ENCODE measurements at places on chromosomes 2 and 18.

DNA sequence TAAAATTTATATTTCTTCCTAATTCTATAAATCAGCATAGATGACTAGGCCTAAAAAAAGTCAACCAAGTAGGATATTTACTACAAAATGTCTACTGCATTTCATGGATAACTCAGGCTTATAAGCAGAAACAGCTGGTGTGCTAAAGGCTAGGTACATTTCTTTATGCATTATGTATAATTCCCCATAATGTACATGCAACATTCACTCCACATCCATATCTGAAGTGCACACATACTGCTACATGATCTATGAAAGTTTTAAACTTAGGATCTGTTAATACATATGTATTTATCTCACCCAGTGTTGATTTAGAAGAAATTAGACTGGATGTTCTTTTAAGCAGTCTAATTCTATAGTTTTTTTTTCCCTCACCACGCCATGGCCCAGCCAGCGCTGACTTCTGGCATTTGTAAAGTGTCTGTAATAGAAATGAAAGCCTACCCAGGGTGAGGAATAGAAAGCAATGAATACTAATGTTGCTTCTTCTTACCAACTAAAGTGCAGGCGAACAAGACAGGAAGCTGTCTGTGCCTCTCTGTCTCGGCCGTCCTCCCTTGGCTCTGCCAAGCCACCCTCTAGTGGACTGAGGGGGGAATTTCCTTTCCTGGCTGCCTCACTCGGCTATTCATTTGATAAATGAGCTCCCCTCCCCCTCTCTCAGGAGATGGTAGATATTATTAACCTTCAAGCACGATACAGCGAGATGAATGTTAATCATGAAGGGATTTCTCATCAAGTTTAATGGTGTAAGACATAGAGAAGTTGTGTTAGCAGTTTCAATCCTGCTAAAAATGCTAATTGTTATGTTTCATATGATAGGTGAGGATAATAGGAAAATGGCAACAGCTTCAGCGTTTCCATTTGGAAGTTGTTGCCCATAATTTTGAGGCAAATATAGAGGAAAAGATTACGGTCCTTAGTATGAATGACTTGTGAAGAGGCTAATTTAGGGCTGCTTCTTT is 384.5 kb downstream of the MTX2 start:
- peak; percentile 66 for DNase-seq

DNA sequence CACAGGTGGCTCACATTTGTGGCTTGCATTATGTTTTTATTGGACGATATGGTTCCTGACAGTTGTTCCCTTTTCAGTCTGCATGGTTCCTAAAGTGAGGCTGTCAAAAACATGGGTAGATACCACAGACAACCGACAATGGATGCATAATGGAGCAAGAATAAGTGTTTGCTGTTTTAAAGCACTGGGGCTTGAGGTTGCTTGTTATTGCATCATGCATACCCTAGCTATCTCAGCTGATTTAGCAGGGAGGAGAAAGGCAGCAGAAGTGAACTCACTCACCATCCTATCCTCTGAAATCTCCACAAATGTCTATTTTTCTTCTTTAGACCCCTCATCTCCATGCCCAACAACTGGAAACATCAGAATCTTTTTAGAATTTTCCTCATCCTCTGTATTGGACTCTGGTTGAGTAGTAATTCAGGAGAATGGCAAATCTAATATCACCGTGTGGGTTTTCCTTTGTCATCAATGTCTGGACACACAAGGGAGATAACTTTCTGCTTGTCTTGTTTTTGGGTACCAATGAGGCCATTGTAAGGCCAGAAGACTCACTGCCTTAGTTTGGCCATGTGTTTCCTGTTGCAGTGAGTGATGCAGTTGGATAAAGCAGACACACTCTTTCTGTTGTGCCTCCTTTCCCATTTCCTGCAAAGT is 46.7 kb downstream of the FBXO48 start:
- no peak for DNase-seq

GRCh38 chr2:172931256-172931894 is 144.3 kb upstream of the MAP3K20 start:
- peak; percentile 27 for DNase-seq

GRCh38 chr18:55862693-55863390 is 274.9 kb upstream of the TCF4 start:
- no peak for DNase-seq

DNA sequence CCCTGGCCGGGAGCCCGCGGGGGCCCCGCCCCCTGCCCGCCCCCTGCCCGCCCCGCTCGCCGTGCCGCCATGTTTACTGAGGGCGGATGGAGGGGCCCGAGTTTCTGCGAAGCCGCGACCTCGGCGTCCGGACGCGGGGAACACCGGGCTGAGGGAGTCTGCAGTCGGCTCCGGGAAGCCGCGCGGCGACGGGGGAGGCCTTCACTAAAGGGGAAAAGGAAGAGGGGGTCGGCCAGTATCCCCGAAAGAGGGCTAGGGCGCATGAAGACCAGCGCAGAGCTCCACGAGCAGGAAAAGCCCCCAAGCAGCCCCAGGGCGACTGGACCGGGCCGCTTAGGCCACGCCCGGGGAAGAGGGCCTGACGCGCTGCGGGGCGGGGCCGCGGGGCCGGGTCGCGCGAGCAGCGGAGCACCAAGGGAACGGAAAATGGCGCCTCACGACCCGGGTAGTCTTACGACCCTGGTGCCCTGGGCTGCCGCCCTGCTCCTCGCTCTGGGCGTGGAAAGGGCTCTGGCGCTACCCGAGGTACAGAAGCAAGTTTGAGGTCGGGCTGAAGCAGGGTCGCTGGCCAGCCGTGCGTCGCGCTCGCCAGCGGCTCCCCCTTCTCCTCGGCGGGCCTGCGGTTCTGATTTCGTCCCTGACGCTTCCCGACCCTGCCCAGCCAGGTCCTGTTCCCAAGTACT is at the start of the genes ATRAID and SLC5A6:
ATRAID (plus strand) TSS at position 99 of the 683 bp plus-strand sequence; CDS start at position 427, 328 bp downstream.
SLC5A6 (minus strand) TSS at position 326 of the 683 bp plus-strand sequence. CDS start 4,618 bp downstream, outside the sequence.
- peak; percentile 90 for DNase-seq

- no peak for DNase-seq
Measured at GRCh38 chr2:126704434-126705160, 48.6 kb downstream of the GYPC start.

GRCh38 chr18:7303316-7304060 is 72.6 kb downstream of the LRRC30 start:
- DNase-seq: no peak

- DNase-seq: no peak
Measured at GRCh38 chr2:121634354-121635307, 14.6 kb downstream of the CLASP1 start.

DNA sequence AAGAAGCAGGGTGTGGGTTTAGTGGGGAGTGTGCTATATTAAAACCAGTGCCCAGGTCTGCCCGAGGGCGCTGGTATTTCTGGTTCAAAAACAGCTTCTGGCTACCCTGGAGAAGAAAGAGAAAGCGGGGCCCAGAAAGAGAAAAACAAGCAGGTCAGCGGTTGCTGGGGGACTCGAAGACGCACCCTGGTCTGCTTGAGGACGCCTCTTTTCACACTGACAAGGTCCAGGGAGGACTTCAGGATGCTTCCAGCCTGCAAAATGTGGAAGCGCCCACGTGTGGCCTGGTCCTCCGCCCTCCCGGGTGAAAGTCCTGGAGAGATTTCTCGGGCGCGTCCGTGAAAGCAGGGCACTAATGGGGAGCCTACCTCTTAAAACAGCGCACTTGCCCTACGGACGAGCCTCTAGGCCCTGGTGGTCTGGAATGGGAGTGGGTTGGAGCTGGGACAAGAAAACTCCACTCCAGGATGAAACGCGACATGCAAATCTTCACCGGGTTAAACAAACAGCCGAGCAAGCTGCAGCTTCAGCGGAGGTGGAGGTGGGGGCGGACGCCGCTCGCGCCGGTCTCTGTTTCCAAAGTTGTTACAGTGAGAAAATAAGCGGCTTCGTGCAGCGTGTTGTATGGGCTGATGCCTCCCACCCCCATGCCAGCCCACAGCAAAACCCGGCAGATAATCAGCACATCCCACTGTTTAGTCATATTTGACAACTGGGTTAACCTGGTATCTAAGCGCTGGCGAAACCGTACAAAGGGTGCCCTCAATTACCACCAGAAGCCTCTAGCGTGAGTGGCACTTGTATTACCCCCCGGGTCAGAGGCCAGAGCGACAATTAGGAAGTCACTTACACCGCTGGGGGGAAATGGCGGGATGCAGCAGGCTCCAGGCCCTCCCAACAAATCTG is 1.1 kb upstream of the SP9 start:
- peak; percentile 23 for DNase-seq

- DNase-seq: no peak
Measured at GRCh38 chr2:146349334-146349733, 1495.5 kb upstream of the ACVR2A start.

DNA sequence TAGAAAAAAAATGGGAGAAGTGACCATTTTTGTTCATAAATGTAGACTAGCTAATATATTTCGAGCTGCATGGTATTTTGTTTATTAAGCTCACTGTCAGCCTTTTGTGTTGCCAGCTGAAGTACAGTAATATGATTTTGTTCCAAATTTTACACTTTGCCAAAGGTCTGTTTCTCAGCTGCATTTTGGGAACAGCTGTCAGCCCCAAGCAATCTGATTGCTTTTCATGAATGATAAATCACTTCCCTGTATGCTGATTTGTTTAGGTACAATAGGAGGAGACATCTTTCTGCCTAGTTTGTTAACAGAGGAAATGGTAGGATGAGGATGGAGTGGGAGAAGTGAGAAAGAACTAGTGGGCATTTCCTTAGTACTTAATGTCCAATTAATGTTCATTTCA is 79.3 kb downstream of the NABP1 start:
- no peak for DNase-seq

GRCh38 chr18:9708434-9709303 is 568 bp downstream of the RAB31 start:
- DNase-seq: peak; percentile 41

GRCh38 chr2:181300600-181301291 is 156.4 kb upstream of the ITGA4 start:
- DNase-seq: no peak

DNA sequence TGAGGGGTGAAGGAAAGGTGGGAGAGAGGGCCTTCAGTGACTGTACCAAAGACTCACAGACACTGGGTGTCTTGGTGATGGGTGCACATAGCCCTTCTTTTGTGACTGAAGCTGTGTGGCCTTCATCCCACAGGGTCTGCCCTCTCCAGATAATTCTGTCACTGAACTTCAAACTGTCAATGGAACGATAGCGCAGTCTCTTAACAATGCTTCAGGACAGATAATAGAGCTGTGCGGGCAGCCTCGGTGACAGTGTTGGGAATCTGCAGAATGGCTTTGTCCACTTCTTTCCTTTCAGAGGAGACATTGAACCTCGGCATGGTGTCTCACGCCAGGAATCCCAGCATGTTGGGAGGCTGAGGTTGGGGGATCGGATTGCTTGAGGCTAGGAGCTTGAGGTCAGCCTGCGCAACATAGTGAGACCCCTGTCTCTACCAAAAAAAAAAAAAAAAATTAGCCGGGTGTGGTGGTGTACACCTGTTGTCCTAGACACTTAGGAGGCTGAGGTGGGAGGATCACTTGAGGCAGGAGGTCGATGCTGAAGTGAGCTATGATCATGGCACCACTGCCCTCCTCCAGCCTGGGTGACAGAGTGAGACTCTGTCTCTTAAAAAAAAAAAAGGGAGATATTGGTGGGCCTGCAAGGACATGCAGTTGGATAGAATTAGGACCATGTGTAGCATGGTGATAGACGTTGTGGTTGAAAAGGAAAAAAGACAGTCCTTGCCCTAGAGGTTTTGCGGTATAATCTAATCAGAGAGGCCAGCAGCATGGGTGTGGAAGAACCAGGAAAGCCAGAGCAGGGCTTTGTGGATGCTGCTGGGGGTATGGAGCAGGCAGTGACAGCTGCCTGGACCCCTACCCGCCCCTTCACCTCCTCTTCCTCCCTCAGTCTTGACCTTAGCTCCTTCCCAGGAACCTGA is 91.4 kb downstream of the LDLRAD4 start:
- no peak for DNase-seq

GRCh38 chr2:134232868-134233727 is 20.8 kb upstream of the MGAT5 start:
- no peak for DNase-seq

GRCh38 chr18:68705119-68705518 is 9.8 kb downstream of the TMX3 start:
- no peak for DNase-seq

- no peak for DNase-seq
Measured at GRCh38 chr18:55706898-55707297, 118.9 kb upstream of the TCF4 start.

DNA sequence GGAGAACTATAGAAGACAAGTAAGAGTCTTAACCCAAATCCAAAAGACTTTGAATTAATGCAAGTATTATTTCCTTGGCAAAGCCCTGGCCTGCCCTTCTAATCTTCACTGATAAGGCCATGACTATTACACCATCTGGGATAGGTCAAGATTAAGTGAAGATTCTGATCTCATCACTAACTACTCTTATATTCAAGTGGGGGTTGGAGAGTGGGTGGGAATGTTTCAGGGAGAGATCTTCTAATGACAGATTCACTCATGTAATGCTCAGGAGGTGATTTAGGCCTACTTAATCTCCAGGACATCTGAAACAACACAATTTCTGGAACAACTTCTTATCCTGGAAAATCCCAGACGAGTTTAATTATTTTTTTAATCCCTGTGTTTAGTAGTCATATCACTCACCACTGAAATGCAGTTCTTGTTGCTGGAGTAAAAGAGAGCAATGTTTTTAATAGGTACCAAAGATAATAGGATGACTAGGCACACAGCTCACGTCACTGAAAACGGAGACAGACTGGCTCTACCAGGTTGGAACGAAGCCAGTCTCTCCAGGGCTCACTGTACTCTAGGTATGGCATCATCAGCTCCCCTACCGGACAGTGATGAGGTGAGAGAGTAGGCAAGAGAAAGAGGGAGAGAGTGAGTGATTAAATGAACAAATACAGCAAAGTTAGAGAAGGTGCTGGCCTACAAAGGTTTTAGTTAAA is 133.1 kb downstream of the NCKAP5 start:
- DNase-seq: no peak

GRCh38 chr18:59566533-59566971 is 130.7 kb downstream of the CCBE1 start:
- no peak for DNase-seq

GRCh38 chr2:11056614-11057013 is 98.7 kb upstream of the SLC66A3 start:
- no peak for DNase-seq

DNA sequence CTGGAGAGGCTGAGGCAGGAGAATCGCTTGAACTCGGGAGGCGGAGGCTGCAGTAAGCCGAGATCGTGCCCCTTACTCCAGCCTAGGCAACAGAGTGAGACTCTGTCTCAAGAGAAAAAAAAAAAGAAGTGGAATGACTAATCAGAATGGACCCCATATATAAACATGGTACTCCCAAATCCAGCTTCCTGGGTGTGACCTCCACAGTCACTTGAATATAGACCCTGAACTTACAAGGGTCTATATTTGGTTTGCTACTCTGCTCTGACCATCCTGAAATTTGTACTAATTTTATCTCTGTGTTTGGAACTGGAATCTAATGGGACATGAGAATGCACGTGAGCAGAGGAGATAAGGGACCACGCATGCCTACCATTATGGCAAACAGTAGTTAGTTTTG is 275.0 kb downstream of the TNS1 start:
- no peak for DNase-seq
